ENCODE measurements at places on chromosomes 5 and 9.

- no peak for DNase-seq
These were observed 18.6 kb downstream of the ZDHHC21 start for GRCh38 chr9:14674630-14675029.

- DNase-seq, result no peak
These were observed 668.4 kb upstream of the CCNG1 start for GRCh38 chr5:162769019-162769418.

GRCh38 chr9:123655681-123656423 lies 274.1 kb downstream of the DENND1A start:
- DNase-seq, result no peak

DNA sequence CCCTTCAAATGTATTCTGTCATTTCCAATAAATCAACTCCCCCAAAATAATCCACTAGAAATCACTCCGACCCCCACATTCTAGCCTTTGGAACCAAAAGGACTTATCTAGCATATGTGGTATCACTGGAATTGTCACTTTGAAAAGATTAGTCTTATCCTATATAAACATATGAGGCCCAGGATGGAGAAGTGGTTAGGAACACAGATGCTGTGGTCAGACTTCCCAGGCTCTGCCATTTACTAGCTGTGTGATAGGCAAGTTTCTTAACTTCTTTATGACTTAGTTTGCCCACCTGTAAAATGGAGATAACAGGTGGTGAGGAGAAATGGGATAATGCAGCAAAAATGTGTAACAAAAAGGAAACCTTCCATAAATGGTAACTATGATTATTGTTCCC lies 62.0 kb upstream of the GLRX start:
- no peak for DNase-seq

GRCh38 chr9:981491-981898 lies 5.0 kb downstream of the DMRT3 start:
- DNase-seq, result no peak

DNA sequence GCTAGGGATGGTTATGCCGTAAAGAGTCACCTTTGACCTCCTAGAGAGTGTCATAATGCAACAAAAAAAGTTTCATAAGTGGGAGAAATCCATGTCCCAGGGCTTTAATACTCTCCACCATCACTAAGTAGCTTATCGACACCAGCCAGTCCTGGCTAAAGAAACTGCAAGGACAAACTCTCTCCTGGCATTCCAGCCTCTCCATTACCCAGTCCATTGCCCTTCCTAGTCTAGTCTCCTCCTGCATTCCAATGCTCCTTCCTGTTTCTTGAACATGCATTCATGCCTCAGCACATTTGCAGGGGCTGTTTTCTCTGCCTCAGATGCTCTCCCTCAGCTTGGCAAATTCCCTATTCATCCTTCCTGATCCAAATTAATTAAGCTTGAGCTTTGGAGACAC lies 364.1 kb downstream of the BRINP1 start:
- no peak for DNase-seq

DNA sequence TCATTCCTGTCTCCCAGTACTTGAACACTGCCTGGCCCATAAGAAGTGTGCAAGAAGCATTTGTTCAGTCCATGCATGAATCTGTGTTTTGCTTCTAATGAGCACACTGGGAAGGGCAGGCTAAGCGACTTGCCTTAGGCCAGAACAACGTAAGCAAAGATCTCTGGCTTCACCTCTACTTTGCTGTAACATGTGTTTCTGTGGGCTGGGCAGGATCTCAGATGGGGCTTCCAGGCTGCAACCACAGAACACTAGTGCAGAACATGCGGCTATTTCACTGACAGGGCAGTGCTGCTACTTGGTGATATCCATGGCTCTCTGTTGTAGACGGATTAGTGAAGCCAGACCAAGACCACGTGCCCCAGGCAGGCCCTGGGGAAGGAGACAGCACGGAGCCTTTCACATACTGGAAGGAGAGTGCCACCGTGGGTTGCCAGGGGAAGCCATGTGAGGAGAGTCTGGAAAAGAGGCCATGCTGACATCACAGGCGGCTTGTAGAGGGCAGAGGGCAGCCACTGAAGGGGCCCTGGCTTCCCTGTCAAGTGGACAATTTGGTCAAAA lies 9.9 kb downstream of the DIRAS2 start:
- DNase-seq, result no peak

DNA sequence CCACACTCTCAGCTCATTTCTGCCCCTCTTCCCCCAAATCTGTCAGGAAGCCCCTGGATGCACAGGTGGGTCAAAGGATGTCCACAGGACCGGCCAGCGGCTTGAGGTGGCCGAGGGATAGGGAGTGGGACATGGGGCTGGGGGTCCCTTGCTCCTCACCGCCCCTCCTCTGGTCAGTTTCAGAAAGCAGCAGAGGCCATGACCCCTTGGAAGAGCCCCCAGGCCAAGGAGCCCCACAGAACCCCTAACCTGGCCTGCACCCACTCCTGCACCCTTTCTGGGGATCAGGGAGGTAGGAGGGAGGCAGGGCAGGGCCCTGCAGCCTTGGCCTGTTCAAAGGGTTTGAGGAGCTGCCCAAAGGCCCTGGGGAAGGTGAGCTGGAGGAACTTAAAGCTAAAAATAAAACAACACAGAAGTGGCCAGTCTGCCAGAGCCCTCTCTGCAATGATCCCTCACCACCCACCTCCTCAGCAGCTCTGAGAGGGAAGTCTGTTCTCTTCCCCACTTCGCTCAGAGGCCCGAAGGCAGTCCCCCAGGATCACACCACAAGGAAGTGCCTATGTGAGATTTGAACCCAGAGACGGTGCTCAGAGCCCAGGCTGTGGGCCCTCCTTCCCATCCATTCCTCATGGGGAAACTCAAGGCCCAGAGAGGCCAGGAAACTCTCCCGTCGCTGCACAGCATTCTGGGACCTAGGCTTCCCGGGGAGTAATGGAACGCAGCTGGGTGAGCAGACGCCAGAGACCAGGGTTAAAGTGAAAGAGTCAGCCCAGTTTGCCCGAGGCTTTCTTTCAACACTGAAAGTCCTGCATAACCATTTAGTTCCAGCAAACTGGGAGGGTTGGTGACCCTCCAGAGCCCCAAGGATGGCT lies 910 bp downstream of the ENG start:
- no peak for DNase-seq

DNA sequence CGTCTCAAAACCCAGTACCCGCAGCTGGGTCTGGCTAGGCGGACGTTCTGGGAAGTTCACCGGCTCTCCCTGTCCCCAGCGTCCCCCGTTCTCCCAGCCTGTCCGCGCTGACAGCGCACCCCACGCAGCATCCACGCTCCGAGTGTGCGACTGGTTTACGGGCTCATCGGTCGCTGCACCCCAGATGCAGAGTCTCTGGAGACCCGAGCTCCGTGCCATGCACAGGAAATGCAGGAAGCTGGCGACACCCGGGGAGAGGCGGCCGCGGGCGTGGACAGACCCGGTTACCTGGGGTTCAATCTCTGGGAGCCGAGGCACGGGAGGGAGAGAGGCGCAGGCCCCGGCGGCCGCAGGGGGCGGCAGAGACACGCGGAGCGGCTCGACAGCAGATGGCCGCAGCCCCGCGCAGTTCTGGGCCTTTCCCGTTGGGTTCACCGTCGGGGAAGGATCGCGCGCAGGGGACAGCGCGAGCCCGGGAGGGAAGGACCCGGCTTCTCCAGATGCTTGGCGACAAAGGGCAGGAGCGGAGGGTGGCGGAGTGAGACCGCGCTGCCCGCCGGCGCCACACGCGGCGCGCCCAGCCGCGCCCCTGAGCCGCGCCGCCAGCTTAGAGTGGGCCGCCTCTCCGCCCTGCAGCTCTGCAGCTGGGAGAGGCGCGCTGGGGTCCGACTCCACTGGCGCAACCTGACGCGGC lies 558 bp downstream of the SHROOM1 start:
- DNase-seq, result peak; percentile 75

DNA sequence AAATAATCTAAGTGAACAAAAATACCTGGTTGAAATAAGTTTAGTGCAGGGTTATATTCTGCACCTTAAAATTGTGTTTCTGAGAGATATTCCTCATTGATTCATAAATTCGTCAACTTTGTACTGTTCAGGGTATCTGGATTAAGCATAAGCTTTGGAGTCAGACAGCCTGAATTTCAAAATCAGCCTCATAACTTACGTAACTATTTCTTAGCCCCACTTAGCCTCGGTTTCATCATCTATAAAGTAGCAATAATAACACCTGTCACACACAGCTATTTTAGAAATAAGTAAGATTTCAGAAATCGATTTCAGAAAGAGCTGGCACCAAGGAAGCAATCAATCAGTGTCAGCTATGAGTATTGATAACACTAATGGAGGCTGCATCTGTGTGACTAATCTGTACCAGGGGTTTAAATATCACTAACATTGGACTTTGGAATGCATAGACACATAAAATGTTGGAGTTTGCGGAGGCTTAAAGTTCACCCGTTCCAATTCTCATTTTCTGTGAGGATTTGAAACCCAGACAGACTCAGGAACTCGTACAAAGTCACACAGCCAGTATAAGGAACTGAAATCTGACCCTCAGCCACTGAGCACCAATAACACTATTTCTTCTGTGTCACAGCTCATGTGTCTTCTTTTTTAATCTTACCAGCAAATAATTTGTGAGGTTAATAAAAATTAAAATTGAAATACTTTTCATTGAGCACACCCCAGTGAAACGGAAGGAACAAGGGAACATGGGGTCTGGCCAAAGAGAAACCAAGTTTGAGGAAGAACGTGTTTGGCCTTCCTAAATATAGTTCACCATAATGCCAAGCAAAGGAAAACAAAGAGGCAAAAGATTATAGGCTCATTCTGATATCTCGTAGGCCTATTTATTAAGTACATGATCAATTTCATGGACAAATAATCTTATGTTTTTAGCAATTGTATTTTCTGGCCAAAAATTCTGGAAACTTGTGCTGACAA lies 194.4 kb upstream of the PTGER4 start:
- DNase-seq, result no peak

DNA sequence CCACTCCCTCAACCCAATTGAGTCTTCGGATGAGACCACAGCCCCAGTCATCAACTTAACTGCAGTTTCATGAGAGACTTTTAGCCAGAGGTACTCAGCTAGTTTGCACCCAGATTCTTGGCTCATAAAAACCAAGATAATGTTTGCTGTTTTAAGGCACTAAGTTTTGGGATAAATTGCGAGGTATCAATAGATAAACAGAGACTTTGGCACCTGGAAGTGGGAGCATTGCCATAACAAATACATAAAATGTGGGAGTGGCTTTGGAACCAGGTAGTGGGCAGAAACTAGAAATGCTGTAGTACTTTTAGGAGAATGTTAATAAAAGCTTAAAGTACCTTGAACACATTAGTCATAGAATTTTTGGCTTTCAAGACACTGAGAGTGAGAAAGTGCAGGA lies 439.8 kb downstream of the SH3GL2 start:
- no peak for DNase-seq

- DNase-seq, result no peak
These were observed 230.7 kb upstream of the IRX1 start for GRCh38 chr5:3364941-3365340.

DNA sequence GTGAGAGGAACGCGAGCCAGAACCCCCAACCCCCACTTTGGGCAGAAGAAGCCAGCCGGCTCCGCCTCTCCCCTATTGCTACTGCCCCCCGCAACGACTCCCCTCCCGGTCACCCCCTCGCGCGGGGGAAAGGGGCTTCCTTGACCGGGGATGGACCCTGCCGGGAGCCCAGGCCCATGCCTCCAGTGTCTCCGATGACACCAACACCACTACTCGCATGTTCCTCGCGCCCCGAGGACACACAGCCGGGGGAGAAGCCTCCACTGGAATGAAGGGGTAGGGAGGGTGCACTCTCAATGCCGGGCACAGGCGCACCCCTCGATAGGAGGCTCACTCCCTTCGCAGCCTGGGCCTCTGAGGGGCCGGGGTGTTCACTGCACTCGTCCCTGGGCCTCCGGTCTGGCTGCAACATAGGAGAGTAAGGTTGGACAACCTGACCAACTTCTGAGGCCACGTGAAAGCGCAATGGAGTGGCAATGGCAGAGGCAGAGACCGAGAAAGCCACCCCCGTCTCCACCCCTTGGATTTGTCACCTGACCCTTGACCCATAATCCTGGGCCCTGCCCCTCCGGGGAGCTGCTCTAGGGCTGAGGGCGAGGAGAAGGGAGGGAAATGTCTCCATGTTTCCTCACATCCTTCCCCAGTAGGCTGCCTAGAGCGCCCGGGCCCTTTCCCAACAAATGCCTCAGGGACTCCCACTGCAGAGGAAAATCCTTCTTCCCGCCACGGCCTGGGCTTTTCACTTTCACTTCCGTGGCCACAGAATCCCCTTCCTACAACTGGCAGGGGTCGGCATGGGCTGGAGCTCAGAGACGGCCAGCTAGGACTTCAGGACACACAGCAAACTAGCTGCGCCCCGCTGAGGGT lies 1.1 kb upstream of the CNTFR start:
- no peak for DNase-seq

GRCh38 chr9:81861644-81862043 lies 66.6 kb upstream of the SPATA31D4 start:
- DNase-seq, result no peak

GRCh38 chr5:177510567-177511053 lies 984 bp upstream of the DOK3 start:
- DNase-seq, result no peak

DNA sequence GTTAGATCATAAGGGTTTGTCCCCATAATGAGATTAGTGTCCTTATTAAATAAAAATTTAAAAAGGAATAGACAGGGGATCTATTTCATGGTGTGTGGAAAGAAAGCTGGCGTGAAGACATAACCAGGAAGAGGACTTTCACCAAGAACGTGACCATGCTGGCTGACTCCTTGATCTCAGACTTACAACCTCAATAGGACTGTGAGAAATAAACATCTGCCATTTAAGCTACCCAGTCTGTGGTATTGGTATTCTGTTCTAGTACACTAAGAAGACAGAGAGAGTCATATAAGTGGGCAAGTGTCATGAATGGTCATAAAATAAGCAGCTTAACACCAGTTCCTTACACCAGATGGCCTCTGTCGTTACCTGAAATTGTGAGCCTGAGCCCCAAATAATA lies 259.4 kb upstream of the CCNG1 start:
- DNase-seq, result no peak

- no peak for DNase-seq
These were observed 87.5 kb upstream of the RANBP3L start for GRCh38 chr5:36389245-36389644.

DNA sequence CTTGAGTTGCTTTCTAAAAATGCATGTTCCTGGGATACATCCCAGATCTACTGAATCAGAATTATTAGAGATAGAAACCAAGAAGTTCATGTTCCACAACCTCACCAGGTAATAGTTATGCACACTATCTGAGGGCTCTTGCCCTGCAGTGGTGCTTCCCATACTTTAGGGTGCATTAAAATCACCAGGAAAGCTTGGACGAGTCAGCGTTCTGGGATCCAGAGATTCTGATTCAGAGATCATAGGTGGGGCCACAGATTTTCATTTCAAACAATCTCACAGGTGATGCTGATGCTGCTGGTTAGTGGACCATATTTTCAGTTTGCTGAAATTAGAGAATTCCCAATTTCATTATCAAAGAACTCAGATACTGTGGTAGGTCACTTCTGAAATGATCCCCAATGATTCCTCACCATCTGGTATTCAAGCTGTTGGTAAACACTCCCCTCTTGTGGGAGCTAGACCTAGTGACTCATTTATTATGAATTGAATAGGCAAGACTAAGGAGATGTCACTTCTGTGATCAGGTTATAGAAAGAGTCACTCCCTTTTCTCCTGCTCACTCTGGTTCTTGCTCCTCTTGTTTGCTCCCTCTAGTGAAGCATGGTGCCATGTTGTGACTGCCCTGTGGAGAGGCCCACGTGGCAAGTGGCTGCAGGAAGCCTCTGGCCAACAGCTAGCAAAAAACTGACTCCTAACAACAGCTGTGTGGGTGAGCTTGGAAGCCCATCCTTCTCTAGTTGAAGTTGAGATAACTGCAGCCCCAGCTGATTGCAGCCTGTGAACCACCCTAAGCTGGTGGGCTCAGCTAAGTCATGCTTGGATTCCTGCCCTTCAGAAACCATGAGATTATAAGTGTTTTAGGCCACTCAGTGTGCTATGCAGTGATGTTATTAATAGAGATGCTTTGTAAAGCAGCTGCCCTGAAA lies 59.8 kb downstream of the SH3TC2 start:
- no peak for DNase-seq

All from T-helper 2 cell (primary cell).